ENCODE measurements at places on chromosomes 11 and 22.

DNA sequence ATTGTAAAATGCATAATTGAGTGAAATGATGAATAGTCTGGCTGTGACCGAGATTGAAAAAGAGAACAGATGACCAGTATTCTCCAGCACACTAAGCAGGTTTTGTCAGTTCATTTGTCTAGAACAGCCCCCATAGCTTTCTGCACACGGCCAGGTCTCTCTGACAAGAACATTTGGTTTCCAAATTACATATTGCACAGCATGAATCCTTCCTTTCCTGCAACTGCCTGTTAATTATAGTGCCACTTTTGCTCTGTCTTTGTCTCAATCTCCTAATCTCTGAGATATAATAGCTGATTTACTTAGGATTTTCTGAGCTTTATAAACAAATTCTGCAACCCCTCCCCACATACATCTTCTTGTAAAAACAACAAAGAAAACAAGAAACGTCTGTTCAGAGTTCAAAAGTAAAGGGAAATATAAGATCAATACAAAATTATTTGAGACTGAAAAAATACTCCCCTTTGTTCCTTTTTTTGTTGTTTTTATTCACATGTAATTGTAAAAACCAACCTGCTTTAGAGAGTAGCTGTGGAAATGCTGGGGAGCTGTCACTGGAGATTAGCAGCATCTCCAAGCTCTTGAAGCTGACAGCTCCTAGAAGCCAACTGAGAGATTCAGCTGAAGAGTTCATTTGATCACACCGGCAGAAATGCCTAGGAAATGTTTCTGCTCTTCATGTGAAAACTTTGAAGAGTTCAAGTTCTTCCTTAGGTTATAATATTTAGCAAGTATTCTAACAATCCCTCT lies 998.1 kb downstream of the DLG2 start:
- DNase-seq, result no peak

DNA sequence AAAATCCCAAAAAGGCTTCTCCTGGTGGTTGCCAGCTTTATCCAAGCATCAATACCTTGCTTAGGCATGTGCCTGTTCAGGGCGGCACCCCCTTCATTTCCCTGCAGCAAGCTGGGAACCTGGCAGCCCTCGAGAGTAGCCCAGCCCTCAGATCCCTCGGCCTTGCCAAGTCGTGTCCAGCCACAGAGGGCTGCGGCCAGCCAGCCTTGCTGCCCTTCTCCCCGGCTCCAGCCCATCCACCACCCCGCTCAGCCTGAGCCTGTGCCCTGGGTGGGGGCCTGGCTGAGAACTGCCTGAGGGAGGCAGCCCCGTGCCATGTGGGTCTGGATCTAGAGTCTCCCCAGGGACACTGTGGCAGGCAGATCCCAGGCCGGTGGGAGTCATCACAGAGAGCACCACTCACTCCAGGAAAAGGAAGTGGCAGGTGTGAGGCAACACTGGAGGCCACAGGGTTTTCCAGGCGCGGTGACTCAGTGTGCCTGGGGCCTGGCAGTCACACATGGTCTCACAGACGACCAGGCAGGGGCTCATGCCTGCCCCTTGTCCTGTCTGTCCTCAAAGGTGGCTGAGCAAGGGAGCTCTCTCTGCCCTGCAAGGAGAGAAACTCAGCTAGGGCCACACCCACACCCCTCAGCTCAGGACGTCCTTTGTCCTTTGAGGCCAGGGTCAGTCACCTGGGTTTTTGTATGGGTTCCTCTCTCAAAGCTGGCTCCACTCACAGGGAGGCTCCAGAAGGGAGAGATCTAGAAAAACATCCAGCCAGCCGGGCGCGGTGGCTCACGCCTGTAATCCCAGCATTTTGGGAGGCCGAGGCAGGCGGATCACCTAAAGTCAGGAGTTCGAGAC lies 12.2 kb upstream of the CDC42BPG start:
- peak; percentile 23 for DNase-seq

DNA sequence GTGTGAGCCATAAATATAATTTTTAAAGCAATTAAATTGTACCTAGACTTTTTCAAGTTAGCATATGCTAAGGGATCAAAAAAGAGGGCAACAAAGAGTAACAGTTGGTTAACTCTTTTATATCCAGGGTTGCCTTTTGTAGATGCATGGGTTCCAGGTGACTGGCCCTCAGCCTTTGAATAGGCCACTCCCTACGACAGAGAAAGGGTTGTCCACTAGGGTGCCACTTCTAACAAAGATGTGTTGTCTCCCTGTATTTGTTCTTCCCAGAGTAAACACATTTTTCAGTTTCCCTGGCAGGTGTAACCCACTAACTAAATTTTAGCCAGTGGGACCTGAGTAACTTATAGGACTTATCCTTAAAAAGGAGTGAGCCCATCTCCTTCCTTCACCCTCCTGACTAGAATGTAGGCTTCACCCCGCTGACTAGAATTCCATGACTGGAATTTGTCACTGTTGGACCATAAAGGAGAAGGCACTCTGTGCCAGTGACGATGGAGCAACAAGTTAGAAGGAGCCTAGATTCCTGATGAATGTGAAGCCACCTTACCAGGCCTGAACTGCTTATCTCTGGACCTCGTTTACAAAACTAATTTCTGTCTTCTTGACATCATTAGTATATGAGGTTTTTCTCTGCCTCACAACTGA lies 16.6 kb downstream of the TUG1 start:
- DNase-seq, result no peak

DNA sequence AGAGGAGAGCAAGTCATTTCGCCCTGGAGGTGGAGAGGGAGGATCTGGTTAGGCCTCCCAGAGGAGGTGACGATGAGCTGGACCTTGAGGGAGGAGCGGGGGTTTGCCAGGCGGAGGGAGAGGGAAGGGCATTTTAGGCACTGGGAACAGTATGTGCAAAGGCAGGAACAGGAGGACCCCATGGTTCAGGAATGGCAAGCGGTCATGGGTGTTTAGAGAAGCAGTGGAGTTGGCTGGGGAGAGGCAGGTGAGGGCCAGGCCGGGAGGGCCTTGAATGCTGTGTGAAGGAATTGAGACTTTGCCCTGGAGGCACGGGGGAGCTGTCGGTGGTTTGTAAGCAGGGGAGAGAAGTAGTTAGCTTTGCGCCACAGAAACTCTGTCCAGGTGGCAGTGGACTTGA lies 10.3 kb downstream of the PRDM11 start:
- no peak for DNase-seq

GRCh38 chr11:59208956-59209355 lies 3.8 kb downstream of the MPEG1 start:
- DNase-seq, result no peak

- DNase-seq, result no peak
These were observed 88.4 kb upstream of the RTL6 start for GRCh38 chr22:44586351-44586990.

DNA sequence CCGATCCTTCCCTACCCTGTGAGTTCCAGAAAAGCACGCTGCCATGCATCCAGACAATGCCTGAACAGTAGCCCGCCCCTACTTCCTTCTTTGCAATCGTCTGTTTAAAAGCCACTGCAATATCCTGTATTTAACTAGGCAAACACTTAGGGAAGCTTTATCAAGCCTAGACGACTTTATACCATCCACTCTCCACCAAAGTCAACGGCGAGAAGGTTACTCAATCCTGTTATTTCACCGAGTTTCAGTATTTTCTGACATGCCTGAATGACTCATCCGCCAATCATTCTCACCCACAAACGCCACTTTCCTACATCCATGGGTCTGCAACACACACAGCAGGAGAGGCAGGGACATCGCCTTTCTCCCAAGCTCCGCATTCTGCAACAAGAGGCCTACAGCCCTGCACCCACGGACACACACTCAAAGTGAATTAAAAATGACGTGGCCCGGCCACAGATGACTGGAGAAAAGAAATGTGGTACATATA lies 9.3 kb downstream of the CELSR1 start:
- DNase-seq, result no peak

DNA sequence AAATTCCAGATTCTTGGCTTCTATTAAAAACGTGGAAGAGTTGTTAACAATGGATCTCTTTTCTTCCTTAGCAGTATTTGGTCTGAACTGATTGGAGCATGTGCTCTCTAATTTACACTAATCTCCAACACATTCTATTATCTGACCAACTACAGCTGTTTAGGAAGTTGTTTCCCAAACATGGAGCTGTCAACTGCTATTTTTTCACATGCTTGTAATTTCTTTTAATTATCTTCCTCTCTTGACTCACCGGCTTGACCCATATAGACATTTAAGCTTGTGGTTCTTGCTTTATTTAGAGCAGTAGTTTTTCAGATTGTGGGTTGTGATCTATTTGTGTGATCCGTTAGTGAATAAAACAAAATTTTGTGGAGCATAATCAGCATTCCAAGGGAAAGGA lies 40.8 kb downstream of the CTNND1 start:
- DNase-seq, result no peak

GRCh38 chr11:1298695-1299492 lies 10.5 kb downstream of the TOLLIP start:
- DNase-seq, result peak; percentile 13
